ENCODE measurements at places on chromosomes 16 and 17.

- no peak for DNase-seq
These were observed 113.8 kb upstream of the TNRC6C start for GRCh38 chr17:77844681-77845080.

- DNase-seq, result no peak
These were observed 10.1 kb downstream of the AFMID start for GRCh38 chr17:78197147-78197832.

DNA sequence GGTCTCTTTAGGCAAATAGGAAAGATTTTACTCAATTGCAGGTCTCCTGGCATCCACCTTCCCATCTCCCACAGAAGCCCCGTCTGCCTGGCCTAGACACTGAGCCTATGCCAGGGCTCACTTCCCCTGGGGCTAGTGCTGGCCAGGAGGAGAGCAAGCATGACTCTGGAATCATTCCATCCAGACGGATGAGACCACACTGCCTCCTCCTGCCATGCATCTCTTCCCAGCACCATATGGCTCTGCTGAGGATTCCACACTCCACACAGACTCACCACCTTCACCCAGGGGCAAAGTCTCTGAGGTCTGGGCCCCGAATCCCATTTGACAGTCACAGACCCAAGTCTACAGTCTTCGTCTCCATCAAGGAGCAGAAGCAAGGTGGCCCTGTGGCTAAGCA lies 346.5 kb downstream of the C16orf95 start:
- DNase-seq, result no peak

- no peak for DNase-seq
These were observed 205.0 kb upstream of the CACNG3 start for GRCh38 chr16:24051125-24051524.
